ENCODE measurements at places on chromosomes 1 and 21.

DNA sequence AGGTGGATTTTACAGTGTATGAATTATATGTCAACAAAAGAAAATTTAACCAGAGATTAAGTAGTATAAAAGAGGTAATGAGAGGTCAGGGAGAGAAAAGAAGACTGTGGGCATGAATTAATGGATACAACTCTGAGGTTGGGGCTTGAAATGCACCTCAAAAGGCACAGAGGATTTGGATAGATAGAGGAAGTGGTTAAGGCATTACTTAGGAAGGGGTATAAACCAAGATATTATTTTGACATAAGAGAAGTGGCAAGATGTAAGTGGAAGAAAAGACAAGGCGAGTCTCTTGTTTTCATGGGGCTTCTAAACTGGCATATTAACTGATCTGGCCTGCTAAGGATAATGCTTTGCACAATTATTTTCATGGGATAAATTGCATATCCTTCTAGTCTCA is 34.1 kb downstream of the RAP1A start:
- DNase-seq: no peak

DNA sequence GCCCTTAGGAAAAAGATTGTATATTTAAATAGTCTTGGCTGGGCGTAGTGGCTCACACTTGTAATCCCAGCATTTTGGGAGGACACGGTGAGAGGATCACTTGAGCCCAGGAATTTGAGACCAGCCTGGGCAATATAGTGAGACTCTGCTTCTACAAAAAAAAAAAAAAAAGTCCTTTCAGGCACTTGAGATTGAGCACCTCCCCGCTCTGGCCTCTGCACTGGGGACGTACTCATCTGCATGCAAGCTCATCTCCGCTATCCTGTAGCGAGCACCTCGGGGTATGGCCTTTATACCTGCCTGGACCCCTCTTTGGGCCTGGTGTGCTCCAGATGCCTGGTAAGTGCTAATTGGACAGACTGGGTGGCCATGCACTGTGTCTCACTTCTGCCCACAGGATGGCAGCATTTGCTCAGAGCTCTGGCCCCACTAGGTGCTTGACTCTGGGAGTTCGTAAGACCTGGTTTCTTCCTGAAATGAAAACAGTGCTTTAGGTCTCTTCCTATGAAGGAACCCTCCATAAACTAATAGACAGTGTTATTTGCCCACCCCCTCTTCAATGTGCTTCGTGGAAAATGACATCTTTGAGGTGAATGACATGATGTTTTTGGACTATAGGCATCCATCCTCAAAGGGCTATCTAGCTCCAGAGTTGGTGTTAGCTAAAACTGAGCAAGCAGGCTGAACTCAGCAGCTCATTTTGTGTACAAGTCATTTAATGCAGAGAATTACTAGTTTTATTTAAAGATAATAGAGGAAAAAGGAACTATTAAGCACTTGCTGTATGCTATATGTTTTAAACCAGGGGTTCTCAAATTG is 61.7 kb upstream of the ADAR start:
- peak; percentile 46 for DNase-seq

GRCh38 chr1:19774180-19774785 is 25.4 kb downstream of the TMCO4 start:
- DNase-seq: no peak

- DNase-seq: no peak
Observed at GRCh38 chr1:1402072-1402900, 3.2 kb upstream of the CCNL2 start.

DNA sequence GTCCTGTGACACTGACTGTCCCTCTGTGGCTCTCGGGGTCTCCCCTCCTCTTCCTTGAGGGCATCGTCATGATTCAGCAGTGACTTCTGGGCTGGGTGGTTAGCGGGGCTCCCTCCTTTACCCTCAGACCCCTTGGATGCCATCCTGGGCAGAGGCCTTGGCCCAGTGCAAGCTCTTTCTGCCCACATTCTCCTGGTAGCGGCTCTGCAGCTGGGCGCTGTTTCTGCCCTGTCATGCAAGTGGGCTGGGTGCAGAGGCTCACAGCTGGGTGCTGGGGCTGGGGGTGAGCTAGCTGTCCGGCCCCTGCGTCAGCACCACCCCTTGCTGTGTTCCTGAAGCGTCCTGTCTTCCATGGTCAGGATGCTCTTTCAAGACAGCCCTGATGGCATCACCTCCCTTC is 158.5 kb downstream of the PCBP3 start:
- no peak for DNase-seq

DNA sequence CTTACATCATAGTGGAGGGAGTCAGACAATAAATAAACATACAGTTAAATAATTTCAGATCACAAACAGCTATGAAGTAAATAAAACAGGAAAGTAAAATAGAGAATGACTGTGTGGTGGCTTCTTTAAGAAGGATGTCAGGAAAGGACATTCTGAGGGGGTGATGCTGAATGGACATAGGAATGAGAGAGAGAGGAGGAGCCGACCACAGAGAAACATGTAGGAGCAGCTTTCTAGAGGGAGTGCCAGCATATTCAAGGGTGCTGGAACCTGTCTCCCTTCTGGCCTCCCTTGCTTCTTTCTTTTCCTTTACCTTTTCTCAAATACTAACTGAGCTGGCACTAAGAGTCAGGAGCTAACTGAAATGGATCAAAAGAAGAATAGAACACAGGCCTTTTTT is 20.5 kb upstream of the BCL10 start:
- DNase-seq: no peak

- no peak for DNase-seq
Observed at GRCh38 chr1:213066363-213066762, 15.3 kb downstream of the RPS6KC1 start.

- DNase-seq: no peak
Observed at GRCh38 chr21:15788847-15789523, 59.2 kb downstream of the USP25 start.

DNA sequence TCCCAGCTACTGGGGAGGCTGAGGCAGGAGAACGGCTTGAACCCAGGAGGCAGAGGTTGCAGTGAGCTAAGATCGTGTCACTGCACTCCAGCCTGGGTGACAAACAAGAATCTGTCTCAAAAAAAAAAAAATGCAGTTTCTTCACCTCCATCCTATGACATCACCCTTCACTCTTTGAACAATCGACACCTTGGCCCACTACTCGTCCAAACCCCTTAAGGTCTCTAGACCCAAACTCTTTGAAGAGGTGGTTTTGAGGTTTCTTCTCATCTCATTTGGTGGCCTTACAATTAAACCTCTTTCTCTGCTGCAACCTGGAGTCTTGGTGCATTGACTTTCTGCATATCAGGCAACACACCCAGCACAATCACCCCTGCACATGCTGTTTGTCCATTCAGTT is 86.1 kb downstream of the SLC16A1 start:
- no peak for DNase-seq

DNA sequence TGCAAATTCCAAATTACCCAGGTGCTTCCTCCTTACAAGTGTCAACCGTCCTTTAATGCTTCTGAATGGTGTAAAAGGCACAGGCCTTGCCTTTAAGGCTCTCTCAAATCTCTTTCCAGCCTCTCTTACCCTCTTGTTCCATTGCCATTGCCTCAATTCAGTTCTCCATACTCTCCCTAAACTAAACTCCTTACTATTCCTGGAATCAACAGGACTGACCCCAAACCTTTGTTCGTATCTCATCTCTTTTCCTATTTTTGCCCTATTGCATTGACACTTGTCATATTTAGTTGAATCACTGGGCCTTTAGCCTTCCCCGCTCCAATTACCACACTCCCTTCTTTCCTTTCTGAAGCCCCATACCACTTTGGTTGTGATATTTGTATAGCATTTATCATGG is 3.9 kb upstream of the CD55 start:
- no peak for DNase-seq

DNA sequence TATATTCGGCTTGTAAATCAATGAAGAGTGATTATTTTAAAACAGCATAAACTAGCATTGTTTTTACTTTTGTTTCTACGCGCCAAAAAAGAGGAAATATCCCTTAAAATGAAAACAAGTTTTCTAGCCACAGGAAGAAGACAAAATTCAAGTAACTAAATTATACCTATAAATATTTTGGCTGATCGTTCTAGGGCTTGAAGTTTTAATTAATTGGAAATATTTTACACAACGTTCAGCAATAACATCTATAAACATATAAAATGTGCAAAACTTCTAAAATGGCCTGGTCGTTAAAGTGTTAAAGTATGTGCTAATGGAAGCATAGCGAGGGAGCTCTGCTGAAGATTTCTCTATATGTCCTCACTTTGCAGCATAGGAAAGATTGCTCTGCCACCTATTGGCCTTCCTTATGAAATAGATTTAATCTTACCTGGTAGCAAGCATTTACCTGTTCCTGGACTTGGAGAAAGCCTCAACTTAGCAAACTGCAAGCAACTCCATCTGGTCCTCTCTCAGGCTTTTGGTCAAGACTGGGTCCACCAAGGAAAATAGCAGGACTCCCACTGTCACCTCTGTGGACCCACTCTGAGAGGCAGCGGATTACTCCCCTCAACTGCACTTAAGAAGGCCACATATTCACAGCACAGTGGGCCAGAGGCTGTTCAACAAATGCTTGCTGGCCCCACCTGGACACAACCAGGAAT is 351.3 kb upstream of the RUNX1 start:
- DNase-seq: peak; percentile 8

GRCh38 chr1:20670936-20671335 is 9.8 kb upstream of the DDOST start:
- no peak for DNase-seq

DNA sequence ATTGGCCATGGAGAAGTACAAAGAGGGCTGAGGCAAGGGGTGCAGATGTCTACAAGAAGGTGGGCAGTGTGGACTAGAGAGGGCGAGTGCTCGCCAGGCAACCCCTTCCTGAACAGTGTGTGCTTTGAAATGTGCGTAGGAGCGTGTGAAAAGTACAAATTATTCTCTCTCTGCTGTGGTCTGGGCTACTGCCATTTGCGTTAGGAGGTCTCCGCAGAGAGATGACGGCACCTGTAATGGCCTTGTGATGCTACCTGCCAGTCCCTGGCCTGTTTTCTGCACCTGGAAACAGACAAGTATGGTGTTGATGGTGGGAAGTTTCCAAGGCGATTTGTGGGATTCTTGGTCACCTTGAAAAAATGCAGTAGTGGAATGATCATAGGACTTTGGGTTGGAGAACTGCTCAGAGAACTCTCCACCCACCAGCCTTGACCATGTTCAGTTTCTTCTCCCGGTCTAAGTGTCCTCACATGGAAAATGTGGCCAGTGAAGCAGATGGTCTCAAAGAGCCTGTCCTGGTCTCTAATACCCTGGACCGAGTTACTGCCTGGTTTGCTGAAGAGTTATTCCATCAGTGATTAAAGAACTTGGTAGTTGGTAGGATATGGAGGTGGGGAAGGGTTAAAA is 74.5 kb downstream of the MRPS6 start:
- no peak for DNase-seq

- no peak for DNase-seq
Observed at GRCh38 chr21:37207441-37208009, 59.6 kb downstream of the VPS26C start.

GRCh38 chr1:12142891-12143630 is 23.7 kb upstream of the TNFRSF1B start:
- no peak for DNase-seq

DNA sequence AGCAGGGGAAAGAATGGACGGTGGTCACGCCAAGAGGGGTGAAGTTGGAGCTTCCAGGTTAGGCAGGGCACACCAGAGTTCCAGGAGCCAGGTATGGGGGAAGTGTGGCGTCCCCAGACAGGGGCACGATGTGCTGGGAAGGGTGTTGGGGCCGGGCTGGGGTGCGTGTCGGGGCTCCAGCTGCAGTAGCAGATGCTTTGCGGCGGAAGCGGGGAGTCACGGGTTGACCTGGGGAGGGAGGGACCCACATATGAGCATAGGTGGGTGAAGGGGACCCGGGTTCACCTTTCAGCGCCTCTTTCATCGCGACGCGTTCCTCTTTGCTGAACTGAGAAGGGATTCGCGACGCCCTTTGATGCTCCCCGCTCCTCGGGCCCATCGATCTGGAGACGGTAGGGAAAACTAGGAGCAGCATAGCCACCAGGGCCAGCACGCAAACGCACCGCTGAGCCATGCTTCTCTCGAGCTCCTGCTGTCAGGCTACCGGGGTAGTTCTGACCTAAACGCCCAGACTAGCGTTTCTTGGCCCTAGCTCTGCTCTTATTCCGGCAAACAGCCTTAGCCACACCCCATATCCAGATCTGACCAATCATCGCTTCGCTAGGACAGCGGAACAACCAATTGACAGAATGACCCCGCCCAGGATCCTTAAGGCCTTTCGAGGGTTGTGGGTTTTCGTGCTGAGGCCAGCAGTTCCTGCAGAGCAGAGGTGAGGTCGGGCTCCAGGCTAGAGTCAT is at the start of gene PM20D1:
TSS of gene PM20D1 (minus strand) at position 514 of the 737 bp plus-strand sequence. CDS start at position 454, 60 bp downstream.
- peak; percentile 89 for DNase-seq

DNA sequence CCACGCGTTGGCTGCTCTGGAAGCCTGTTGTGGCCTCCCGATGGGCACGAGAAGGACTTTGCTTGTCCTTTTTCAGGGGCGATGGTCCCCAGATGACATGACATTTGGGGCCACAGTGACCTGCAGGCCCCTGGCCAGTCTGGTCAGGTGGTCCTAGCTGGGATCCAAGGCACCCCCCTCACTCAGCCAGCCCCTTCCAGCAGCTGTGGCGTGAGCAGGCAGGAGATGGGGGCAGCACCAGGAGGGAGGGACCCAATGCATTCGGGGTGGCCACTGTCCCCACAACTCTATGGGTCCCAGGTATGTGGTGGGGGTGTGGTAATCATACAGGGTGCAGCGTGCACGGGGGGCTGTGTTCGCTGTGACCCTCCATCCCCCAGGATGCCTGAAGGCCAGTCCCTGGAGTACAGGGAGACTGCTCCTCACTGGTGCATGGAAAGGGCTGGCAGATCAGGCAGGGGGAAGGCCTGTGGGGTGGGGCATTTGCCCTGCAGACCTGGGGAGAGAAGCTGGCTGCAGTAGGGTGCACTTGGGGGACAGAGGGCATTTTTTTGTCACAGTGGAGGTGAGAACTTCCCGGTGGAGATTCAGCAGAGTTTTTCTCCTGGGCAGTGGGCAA is 31.7 kb downstream of the WNT3A start:
- DNase-seq: no peak
